ENCODE measurements at places on chromosomes 2 and 18.

DNA sequence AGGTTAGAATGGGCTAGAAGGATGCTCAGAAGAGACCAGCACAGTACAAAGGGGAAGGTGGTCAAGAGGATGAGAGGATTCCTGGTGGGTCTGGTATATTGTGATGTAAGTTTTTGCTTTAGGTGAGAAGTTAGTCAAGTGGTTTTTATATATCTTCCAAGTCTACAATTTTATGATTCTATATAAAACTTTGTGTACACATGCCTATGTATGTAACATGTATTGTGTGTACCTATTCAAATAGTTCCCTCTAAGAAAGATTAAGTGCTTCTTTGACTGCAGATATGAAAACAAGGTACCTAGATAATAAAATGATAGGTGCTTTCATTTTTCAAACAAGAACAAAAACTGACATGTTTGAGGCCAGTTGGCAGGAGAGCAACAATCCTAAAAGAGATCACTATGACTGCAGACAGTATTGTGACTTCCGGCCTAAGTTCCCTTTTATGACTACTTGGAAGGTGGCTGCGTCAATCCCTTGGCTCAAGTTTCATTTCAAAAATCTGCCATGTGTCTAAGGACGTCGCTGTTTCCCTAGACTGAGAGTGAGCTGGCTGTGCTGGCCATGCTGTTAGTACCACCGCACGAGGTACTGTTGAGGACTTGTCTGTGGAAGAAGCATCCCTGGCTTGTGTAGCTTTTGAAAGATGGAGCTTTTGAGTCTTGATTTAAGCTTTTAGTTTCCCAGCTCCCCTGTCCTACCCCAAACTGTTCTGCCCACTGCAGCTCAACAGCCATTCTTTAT, 123.1 kb downstream of the PRPF40A start:
- no peak for DNase-seq

- DNase-seq, result no peak
These were observed 51.8 kb downstream of the ROCK2 start for GRCh38 chr2:11292464-11293255.

DNA sequence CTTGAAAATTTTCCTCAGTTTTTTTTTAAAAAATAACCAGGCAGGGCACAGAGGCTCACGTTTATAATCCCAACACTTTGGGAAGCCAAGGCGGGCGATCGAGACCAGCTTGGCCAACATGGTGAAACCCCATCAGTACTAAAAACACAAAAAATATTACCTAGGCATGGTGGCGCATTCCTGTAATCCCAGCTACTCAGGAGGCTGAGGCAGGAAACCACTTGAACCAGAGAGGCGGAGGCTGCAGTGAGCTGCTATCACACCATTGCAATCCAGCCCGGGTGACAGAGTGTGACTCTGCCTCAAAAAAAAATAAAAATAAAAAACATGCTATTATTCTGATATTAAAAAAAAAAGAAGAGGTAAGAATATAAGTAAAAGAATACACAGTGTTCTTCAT, 191.0 kb downstream of the ZEB2 start:
- no peak for DNase-seq

DNA sequence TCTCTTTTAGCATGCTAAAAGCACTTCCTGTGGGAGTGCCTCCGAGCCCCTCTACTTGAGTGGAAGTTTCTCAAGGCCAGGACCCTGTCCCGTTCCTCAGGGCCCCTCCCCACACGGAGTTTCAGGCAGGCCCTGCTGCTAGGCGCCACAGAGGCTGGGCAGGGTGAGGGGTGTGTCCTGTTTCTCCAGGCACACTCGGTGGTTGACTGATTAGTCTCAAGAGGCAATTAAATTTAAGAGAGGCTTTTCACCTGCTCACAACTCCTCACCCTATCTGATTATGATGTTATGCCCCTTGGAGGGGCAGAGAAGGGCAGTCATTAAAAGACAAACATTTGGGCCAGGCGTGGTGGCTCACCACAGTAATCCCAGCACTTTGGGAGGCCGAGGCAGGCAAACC, 160.8 kb upstream of the HAAO start:
- DNase-seq, result no peak

- DNase-seq, result no peak
These were observed 312.0 kb upstream of the TNP1 start for GRCh38 chr2:217171874-217172273.

Data from T-helper 17 cell (primary cell).